Cerebellar nuclear complex (tissue), 1 donor: ENCODE measurements at places on chromosomes 12 and 14.

DNA sequence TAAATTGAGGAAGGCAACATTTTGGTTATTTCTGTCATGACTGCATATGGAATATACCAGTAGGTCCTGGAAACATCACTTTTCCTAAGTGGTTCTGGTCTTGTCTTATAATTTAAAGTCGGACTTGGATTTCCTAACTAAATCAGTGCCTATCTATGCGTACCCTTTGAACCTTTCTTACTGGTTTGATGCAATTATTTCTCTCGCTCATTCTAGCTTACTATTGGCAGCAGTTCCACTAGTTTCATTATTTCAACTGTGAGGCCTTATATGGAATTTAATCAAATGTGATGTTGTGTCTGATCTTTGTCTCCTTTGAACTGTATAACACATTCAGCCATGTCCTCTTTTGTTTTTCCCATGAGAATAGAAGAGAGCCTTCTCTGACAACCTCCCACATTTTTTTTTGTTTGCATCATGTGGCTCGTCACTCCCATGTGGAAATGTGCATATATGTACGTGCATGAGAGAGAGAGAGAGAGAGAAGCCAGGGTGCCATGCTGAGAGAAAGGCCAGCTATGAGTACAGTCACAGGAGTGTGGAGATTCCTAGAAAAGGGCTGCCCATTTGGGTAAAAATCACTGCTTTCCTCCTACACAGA, 48.0 kb downstream of the AKAP6 start:
- no peak for DNase-seq

- DNase-seq, result no peak
These were observed 134.7 kb downstream of the FGD4 start for GRCh38 chr12:32533971-32534590.

GRCh38 chr14:69570836-69571330, 3.8 kb downstream of the CCDC177 start:
- DNase-seq, result no peak

DNA sequence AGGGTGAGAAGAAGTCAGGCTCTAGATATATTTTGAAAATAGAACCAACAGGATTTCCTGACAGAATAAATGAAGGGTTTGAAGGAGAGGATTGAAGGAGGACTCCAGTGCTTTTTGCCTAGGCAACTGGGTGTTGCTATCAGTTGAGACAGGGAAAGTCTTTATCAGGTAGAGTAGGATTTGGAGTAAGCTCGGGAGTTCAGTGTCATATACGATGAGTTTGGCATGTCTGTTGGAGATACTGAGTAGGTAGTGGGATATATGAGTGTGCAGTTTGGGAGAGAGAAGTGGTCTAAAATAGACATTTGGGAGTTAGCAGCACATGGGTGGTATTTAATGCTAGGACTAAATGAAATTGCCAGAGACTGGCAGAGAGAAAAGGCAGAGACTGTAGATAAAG, 141.2 kb downstream of the SAMD4A start:
- no peak for DNase-seq

GRCh38 chr14:104235686-104236085, 97.3 kb downstream of the KIF26A start:
- DNase-seq, result no peak

DNA sequence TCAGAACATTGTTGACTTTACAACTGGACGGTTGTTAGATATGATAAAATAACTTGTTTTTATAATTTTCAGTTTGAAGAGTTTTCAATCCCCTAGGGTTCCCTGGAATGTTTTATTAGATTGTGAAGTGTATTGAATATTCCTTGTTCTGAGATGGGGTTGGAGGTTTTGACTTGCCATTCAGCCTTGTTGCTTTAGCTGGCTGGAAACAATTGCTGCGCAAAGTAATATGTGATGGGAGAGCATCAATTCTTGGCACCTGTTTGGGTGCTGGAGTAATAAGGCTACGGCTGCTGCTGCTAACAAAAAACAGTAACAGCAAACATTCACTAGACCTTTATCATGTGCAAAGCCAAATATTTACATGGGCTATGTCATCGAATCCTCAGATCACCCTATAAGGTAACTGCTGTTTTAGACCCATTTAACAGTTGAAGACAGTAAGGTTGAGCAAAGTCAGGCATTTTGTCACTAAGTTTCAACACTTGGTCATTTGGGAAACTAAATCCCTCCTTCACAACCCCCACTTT, 241.0 kb upstream of the TBX3 start:
- DNase-seq, result no peak

DNA sequence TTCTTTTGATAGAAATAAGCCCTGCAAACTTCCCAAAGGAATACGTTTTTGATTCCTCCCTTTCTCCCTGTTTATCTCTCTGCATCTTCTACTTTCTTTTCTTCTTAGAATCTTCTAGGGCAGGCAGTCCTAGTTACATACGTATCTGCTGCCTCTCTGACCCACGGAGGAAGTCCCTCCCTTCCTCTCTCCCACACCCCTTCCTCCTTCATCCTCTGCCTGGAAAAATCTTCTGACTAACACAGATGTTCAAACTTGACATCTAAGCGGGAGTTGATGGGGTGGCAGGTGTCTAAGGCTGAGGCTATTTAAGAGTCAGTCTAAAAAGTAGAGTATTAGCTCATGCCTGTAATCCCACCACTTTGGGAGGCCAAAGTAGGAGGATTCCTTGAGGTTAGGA, 88.6 kb downstream of the MAP1LC3B2 start:
- no peak for DNase-seq

GRCh38 chr14:23377573-23378563, 1.0 kb downstream of the CMTM5 start:
- no peak for DNase-seq

- no peak for DNase-seq
These were observed 284.2 kb downstream of the ADAMTS20 start for GRCh38 chr12:43267818-43268217.

DNA sequence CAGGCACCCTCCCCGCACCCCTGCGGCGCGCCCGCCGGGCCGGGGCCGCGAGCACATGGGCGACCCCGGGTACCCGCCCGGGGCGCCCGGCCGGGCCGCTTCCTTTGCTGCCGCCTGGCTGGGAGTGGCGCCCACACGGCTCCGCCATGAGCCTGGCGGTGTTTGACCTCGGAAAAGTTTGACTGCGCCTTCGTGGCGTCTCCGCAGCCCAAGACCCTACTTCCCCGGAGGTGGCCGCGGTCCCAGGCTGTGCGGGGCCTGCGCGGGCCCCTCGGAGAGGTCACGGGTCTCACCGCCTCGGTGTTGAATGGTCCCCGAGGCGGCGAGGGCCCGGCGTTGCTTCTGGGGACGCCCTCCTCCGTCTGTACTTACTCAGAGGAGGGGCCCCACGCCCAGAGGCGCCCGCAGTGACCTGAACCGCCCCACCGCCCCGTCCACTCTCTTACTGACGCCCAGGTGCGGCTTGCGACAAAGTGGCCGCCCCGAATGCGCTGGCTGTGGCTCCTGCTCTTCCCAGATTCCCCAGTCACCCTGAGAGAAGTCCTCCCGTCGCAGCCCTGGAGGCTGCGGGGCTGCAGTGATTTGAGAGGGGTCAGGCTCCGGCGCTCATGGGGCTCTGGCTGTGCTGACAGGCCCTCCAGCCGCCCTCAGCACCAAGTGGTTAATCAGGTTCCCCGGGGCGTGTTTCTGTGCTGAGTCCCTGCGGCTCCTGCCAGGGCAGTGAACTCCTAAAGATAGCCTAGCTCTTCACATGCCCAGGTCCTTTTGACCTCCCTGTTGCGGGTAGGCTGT, 5.8 kb downstream of the KMT5A start:
- no peak for DNase-seq

DNA sequence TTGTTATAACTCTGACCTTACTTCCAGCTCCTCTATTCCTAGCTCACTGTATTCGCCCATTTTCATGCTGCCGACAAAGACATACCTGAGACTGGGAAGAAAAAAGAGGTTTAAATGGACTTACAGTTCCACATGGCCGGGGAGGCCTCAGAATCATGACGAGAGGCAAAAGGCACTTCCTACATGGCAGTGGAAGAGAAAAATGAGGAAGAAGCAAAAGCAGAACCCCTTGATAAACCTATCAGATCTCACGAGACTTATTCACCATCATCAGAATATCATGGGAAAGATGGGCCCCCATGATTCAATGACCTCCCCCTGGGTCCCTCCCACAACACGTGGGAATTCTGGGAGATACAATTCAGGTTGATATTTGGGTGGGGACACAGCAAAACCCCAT, 14.5 kb upstream of the PHC1 start:
- DNase-seq, result no peak

- no peak for DNase-seq
These were observed 213.9 kb downstream of the ANO6 start for GRCh38 chr12:45429831-45430230.
